ENCODE measurements at places on chromosomes 5 and 9. TPM values are rescaled to one million over a fixed set of nuclear protein-coding genes. Genes with fewer than 3 reads are reported as not detected.

GRCh38 chr9:132577119-132577518 is 5.3 kb upstream of the BARHL1 start:
- no peak overlapping the region for H3K27ac ChIP-seq
- peaks cover 22% of the 10 kb centered on the region for H3K4me1 ChIP-seq
- DNase-seq, result no peak
- H3K27me3 ChIP-seq, result peaks cover 90% of the 10 kb centered on the region

Gene PCDHA2
- 0.03 TPM for polyA plus RNA-seq

DNA sequence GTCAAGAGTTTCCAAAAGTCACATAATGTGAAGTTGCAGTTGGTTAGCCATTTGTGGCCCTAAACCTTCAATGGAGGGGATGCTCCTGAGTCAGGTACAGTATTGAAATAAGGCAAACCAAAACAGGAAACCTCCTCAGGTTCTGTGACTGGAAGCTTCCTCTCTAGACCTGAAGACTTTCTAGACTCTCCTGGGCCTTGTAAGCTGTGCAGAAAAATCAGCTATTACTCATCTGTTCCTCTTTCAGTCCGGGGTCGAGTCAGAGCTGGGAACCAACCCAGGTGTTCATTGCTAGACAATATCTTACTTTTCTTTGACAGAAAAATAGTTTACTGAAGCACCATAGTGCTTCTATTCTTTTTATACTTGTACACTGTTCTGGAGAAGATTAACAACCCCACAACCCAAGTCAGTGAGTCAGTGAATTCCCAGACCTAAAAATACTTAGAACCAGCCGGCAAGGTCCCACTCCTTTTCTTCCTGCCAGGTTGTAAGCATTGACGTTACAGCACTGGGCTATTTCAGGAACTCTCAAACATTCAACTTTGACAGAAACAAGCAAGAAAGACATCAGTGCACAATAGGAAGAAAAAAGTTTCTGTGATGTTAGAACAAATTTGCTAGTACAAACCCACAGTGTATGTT is 47.3 kb downstream of the FSTL4 start:
- no peaks in the 10 kb centered on the region for H3K4me1 ChIP-seq
- H3K36me3 ChIP-seq, result no peaks in the 10 kb centered on the region
- no peak overlapping the region for H3K4me3 ChIP-seq
- H3K27ac ChIP-seq, result no peak overlapping the region
- no peaks in the 10 kb centered on the region for H3K27me3 ChIP-seq
- no peak for DNase-seq

Gene FAM219A
- polyA plus RNA-seq, result 9.3 TPM

DNA sequence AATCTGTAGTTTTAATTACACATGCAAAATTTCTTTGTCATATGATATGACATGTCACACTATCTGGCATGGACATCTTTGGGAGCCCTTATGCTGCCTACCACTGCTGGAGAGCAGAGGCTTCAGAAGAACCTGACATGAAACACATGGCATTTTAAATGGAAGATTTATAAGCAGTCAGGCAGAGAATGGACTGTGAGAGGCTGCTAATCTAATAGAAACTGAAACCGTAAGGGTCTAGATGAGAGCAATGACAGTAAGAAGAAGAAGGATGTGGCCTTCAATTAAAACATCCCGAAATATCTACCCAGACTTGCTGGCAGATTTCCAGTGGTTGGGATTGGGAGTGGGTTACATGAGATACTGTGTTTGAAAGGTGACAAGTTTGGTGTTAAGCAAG is 149.8 kb downstream of the MACIR start:
- H3K4me1 ChIP-seq, result no peaks in the 10 kb centered on the region
- no peak overlapping the region for H3K27ac ChIP-seq
- no peaks in the 10 kb centered on the region for H3K27me3 ChIP-seq

Gene ESM1
- polyA plus RNA-seq, result 0.76 TPM

Gene IL13
- polyA plus RNA-seq, result 0.06 TPM

- no peak overlapping the region for H3K4me3 ChIP-seq
- H3K27me3 ChIP-seq, result no peaks in the 10 kb centered on the region
- no peaks in the 10 kb centered on the region for H3K4me1 ChIP-seq
- no peak overlapping the region for H3K27ac ChIP-seq
These were observed 115.7 kb upstream of the EFNA5 start for GRCh38 chr5:107786424-107786823.

DNA sequence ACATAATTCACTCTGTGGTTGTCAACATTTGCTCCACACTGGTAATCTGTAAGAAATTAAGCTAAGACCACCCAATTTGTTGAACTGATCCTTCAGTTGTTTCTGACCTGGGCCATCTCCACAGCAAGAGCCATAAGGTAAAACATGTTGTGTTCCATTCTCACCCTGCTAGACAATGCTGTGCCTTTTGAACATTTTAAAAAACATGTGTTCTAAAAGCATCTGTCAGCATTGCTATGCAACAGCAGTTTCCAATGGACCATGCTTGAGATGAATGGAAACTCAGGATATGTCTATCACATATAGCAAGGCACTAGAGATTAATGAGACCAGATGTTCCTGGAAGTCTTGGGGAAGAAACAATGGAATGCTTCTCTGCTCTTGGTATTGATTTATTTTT is 455.1 kb upstream of the RGMB start:
- H3K27ac ChIP-seq, result no peak overlapping the region
- H3K27me3 ChIP-seq, result no peaks in the 10 kb centered on the region
- no peaks in the 10 kb centered on the region for H3K36me3 ChIP-seq
- H3K4me3 ChIP-seq, result no peak overlapping the region

DNA sequence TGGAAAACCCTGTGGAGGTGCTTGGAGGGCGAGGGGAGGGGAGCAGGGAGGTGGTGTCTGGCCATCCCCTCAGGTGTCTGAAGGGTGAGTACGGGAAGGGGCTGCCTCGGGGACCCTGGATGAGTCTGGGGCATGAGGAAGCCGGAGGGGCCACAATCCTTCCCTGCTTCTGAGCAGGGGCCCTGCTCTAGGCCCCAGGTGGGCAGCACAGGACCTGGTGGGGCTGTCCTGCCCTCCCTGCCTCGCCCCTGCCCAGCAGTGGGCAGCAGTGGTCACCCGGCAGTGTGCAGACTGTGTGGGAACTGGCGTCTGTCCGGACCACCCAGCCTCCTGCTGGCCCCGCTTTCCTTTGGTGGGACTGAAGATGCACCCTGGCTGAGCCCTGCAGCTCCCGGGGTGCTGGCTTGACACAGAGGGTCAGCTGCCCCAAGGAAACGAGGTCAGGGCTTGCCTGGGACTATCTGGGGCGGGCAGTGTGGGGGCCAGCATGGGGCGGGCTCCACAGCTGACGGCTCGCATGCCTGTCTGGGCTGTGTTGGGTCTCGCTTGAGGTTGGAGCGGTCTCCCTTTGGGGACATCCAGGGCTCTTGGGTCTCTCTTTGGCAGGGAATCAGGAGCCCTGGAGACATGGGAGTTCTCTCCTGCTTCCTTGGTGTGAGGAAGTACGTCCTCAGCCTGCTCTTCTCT is 26.1 kb downstream of the RXRA start:
- H3K27ac ChIP-seq, result no peak overlapping the region
- no peaks in the 10 kb centered on the region for H3K36me3 ChIP-seq
- H3K27me3 ChIP-seq, result no peaks in the 10 kb centered on the region
- H3K4me1 ChIP-seq, result peaks cover 99% of the 10 kb centered on the region
- no peak overlapping the region for H3K4me3 ChIP-seq

GRCh38 chr9:79776581-79776980 is 204.8 kb downstream of the TLE4 start:
- H3K27me3 ChIP-seq, result no peaks in the 10 kb centered on the region
- no peak overlapping the region for H3K27ac ChIP-seq
- H3K4me1 ChIP-seq, result no peaks in the 10 kb centered on the region
- no peak overlapping the region for H3K4me3 ChIP-seq
- no peak for DNase-seq

DNA sequence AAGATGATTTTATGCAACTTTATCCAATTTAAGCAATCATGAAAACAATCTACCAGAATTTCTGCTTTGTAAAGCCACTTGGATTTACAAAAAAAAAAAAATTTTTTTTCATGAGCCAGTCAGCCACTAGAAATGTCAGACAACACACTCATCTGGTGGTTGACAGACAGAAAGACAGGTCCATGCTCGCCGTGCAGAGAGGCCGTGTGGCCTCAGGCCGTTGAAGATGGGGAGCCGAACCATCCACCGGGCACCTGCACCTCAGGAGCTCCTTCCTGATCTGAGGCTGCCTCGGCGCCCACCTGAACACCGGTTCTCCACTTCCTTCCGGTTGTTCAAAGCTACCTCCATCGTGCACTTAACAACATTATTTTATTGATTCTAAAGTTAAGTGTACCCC is 138.0 kb upstream of the IRX4 start:
- H3K27me3 ChIP-seq, result peaks cover 22% of the 10 kb centered on the region
- no peaks in the 10 kb centered on the region for H3K36me3 ChIP-seq
- no peak overlapping the region for H3K27ac ChIP-seq
- no peak for DNase-seq
- H3K4me3 ChIP-seq, result no peak overlapping the region
- H3K4me1 ChIP-seq, result no peaks in the 10 kb centered on the region

- no peak overlapping the region for H3K4me3 ChIP-seq
- H3K27me3 ChIP-seq, result no peaks in the 10 kb centered on the region
- H3K27ac ChIP-seq, result no peak overlapping the region
- DNase-seq, result no peak
These were observed 108.6 kb downstream of the SERINC5 start for GRCh38 chr5:80147119-80147815.

- peaks cover 43% of the 10 kb centered on the region for H3K4me1 ChIP-seq
- H3K4me3 ChIP-seq, result peak overlapping the region; percentile 18
- H3K27me3 ChIP-seq, result peaks cover 45% of the 10 kb centered on the region
- H3K27ac ChIP-seq, result no peak overlapping the region
- DNase-seq, result no peak
- H3K36me3 ChIP-seq, result no peaks in the 10 kb centered on the region
These were observed 5.2 kb downstream of the SHROOM1 start for GRCh38 chr5:132825033-132825833.

Gene TAF9
- 51.5 TPM for polyA plus RNA-seq

- H3K4me1 ChIP-seq, result peaks cover 26% of the 10 kb centered on the region
- no peak for DNase-seq
- H3K36me3 ChIP-seq, result no peaks in the 10 kb centered on the region
- no peaks in the 10 kb centered on the region for H3K27me3 ChIP-seq
- H3K4me3 ChIP-seq, result no peak overlapping the region
- no peak overlapping the region for H3K27ac ChIP-seq
These were observed 40.3 kb downstream of the SLC28A3 start for GRCh38 chr9:84300271-84300670.

Gene SHISAL2B
- polyA plus RNA-seq, result not detected

DNA sequence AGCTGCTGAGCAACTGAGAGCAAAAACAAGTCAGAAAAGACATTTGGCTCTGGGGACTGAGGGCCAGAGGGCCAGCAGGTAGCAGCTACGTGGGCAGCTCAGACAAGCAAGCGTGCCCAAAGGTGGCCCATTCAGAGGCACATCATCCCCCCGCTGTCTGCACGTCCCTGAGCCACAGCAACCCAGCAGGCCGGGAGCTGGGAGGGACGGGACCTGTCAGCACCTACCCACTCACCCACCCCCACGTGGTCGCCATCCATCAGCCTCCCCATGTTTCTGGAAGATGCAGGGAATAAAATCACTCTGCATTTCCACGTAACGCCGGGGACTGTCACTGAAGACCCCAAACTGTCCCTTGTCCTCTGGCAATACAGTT is 167.8 kb downstream of the COL23A1 start:
- no peaks in the 10 kb centered on the region for H3K27me3 ChIP-seq
- no peak overlapping the region for H3K27ac ChIP-seq
- H3K4me3 ChIP-seq, result no peak overlapping the region
- DNase-seq, result no peak

- no peaks in the 10 kb centered on the region for H3K4me1 ChIP-seq
- no peaks in the 10 kb centered on the region for H3K36me3 ChIP-seq
- H3K27me3 ChIP-seq, result peaks cover 3% of the 10 kb centered on the region
- H3K27ac ChIP-seq, result no peak overlapping the region
- no peak for DNase-seq
These were observed 43.3 kb upstream of the NEURL1B start for GRCh38 chr5:172597755-172598155.

Gene SH3TC2
- 0.03 TPM for polyA plus RNA-seq

- no peaks in the 10 kb centered on the region for H3K36me3 ChIP-seq
- H3K4me3 ChIP-seq, result no peak overlapping the region
- H3K27ac ChIP-seq, result no peak overlapping the region
- DNase-seq, result no peak
- H3K27me3 ChIP-seq, result no peaks in the 10 kb centered on the region
- peaks cover 1% of the 10 kb centered on the region for H3K4me1 ChIP-seq
These were observed 145.9 kb downstream of the ROR2 start for GRCh38 chr9:91803970-91804752.

Gene NMRK1
- polyA plus RNA-seq, result 31.9 TPM

- DNase-seq, result no peak
- no peaks in the 10 kb centered on the region for H3K36me3 ChIP-seq
- no peak overlapping the region for H3K4me3 ChIP-seq
- H3K27ac ChIP-seq, result no peak overlapping the region
These were observed 40.6 kb downstream of the ACTL7B start for GRCh38 chr9:108815156-108815555.

- no peaks in the 10 kb centered on the region for H3K27me3 ChIP-seq
- DNase-seq, result no peak
- peaks cover 44% of the 10 kb centered on the region for H3K36me3 ChIP-seq
- no peak overlapping the region for H3K27ac ChIP-seq
- no peak overlapping the region for H3K4me3 ChIP-seq
- H3K4me1 ChIP-seq, result no peaks in the 10 kb centered on the region
These were observed 10.7 kb downstream of the LYSMD3 start for GRCh38 chr5:90518661-90519060.

Gene CDX1
- 0.26 TPM for polyA plus RNA-seq

Gene OR2V1
- polyA plus RNA-seq, result not detected

Gene LCN9
- not detected for polyA plus RNA-seq

DNA sequence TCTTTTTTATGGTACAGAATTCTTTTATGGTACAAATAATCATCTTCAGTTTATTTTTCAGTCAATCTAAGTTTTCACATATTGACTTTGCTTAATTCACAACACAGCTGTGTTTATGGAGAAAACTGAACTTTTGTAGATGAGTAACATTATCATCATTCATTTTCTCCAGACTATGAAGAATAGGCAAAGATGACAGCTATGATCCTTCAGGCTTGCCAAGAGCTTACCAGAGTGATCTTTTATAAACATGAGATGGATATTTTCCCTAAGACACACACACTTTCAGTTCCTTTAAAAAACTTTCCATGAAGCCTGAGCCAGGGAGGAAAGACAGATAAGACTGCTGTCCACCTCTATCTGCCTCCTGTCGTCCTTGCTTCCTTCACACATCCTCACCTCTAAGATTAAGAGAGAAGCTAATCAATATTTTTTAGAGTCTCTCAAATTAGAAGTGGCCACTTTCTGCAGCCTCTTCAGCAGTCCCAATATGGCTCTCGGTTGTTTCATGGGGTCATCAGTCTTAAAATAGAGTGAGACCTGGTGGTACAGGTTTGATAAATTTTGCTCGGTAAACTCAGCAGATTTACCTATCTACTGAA is 108.1 kb upstream of the SLC27A6 start:
- no peaks in the 10 kb centered on the region for H3K27me3 ChIP-seq
- no peak overlapping the region for H3K27ac ChIP-seq
- H3K4me1 ChIP-seq, result no peaks in the 10 kb centered on the region
- no peaks in the 10 kb centered on the region for H3K36me3 ChIP-seq

Gene DBH
- 0.03 TPM for polyA plus RNA-seq

GRCh38 chr5:170681013-170681433 is 102.5 kb upstream of the GABRP start:
- H3K4me1 ChIP-seq, result no peaks in the 10 kb centered on the region
- peaks cover 12% of the 10 kb centered on the region for H3K27me3 ChIP-seq
- H3K36me3 ChIP-seq, result no peaks in the 10 kb centered on the region
- H3K27ac ChIP-seq, result no peak overlapping the region
- no peak overlapping the region for H3K4me3 ChIP-seq

GRCh38 chr9:68750255-68750654 is 45.2 kb downstream of the PIP5K1B start:
- DNase-seq, result no peak
- H3K4me1 ChIP-seq, result no peaks in the 10 kb centered on the region
- no peak overlapping the region for H3K27ac ChIP-seq
- H3K36me3 ChIP-seq, result no peaks in the 10 kb centered on the region
- H3K27me3 ChIP-seq, result no peaks in the 10 kb centered on the region

Gene CCDC192
- not detected for polyA plus RNA-seq

All from spleen (tissue), 13 donors.